Colonic mucosa (tissue), 4 donors: ENCODE measurements at places on chromosomes 4 and X. TPM values are rescaled to one million over a fixed set of nuclear protein-coding genes. Genes with fewer than 3 reads are reported as not detected.
A peak's percentile ranks its signal among the peaks of the same experiment; 100 is the strongest.

DNA sequence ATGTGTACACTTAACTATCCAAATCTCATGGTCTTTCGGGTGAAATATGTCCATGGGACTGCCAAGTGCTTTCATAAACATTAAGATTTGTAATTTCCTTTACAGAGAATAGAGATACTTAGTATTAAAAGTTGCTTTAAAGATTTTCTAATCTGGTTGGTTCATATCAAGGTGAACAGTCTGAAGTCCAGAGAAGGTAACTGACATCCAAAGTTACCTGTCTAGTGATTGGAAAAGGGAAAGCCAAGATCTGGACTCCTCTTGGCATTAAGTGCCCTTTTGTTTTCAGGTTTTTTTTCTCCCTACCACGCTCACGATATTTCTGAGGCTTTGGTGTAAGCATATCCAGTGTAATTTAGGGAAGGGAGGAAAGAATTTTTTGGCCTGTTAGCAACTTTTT lies 5.0 kb downstream of the SMAD1 start:
- peaks cover 2% of the 10 kb centered on the region for H3K4me1 ChIP-seq
- H3K27ac ChIP-seq = no peak overlapping the region
- no peaks in the 10 kb centered on the region for H3K36me3 ChIP-seq
- no peak overlapping the region for H3K4me3 ChIP-seq
- no peaks in the 10 kb centered on the region for H3K27me3 ChIP-seq

- no peak for DNase-seq
- no peaks in the 10 kb centered on the region for H3K4me1 ChIP-seq
- no peaks in the 10 kb centered on the region for H3K27me3 ChIP-seq
- no peaks in the 10 kb centered on the region for H3K36me3 ChIP-seq
- H3K27ac ChIP-seq = peak overlapping the region; percentile 74
- H3K4me3 ChIP-seq = no peak overlapping the region
Observed at GRCh38 chr4:68865188-68865638, 49.4 kb downstream of the UGT2B10 start.

DNA sequence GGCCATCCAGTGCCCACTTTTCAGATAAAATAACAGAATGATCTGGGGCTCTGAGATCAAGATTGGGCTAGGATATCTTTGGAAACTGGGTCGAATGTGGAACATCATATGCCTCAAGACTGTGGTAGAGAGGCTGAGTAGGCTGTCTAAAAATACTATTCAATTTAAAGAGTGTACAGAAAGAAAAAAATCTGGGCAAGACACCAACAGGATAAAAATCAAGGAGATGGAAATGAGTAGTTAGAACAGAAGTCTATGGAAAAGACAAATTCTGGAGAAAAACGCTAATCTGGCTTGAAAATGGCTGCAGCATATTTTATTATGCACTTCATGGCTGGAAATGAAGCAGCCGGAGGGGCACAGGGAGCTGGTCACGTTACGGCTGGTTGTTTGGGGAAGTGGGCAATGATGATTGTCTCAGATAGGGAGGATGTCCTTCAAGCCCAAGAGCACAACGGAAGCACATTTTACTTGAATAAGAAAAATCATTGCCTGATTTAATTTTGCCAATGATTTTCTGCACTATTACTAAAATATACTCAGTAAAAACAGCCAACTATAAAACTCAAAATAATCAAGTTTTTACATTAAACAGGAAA lies 27.1 kb upstream of the MAPK10 start:
- H3K4me3 ChIP-seq = no peak overlapping the region
- no peak overlapping the region for H3K27ac ChIP-seq
- no peaks in the 10 kb centered on the region for H3K4me1 ChIP-seq
- no peaks in the 10 kb centered on the region for H3K27me3 ChIP-seq
- no peak for DNase-seq
- no peaks in the 10 kb centered on the region for H3K36me3 ChIP-seq

The GDPD2 gene
- total RNA-seq = 5.0 TPM

DNA sequence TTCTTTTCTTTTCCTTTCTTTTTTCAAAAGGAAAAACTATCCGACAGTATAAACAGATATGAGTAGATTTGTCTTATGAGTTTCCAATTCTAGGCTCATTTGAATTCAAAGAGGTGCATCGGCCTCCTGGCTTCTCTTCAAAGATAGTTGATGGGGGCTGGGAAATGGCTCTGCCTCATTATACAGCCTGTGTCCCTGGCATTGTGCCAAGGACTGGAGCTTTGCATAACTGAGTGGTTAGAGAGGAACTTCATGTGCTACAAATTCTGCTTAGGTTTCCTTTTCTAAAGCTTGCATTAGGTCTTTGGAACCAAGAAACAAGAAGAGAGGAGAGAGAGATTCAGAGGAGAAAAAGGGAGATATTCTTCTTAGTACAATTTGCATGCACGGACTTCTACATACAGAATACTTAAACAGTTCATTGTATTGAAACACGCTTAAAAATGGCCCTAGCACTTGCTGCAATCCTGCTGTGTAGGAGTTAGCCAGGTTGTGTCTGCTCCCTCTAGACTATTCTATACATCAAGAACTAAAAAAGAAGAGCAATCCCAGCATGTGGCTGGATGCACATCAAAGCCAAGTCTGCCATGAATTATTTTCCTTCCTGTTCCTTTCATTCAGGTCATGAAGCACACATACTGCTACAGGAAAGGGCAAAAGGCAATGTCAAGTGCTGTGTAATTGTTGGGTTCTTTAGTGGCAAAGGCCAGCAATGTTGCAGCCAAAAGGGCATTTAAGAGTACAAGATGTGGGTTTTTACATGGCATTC lies 70.9 kb downstream of the INTS12 start:
- no peaks in the 10 kb centered on the region for H3K36me3 ChIP-seq
- H3K4me1 ChIP-seq = no peaks in the 10 kb centered on the region
- H3K27ac ChIP-seq = no peak overlapping the region
- H3K4me3 ChIP-seq = no peak overlapping the region
- no peaks in the 10 kb centered on the region for H3K27me3 ChIP-seq
